Stimulated activated CD4-positive, alpha-beta T cell treated with anti-CD3 and anti-CD28 coated beads, Interleukin-1b, Interleukin-23, amount 100 ng/mL, for 1 hour (primary cell): ENCODE measurements at places on chromosomes 6 and 20.

GRCh38 chr6:143953922-143954321 is 54.1 kb downstream of the PLAGL1 start:
- no peak for DNase-seq

DNA sequence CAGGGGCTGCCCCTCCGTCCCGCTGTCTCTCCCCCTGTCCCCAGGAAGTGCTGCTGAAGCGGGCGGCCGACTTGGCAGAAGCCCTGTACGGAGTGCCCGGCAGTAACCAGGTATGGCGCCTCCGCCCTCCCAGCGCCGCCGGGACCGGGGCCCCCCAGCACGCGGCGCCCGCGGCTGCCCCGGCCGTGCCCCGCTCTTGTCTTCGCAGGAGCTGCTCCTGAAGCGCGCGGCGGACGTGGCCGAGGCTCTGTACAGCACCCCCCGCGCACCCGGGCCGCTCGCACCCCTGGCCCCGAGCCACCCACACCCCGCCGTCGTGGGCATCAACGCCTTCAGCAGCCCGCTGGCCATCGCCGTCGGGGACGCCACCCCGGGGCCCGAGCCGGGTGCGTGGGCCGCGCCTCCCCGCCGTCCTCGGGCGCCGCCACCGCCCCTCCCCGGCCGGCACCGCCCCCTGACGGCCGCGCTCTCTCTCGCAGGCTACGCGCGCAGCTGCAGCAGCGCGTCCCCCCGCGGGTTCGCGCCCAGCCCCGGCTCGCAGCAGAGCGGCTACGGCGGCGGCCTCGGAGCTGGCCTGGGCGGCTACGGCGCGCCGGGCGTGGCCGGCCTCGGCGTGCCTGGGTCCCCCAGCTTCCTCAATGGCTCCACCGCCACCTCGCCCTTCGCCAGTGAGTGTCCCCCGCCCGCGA is 48.4 kb downstream of the CPXM1 start:
- DNase-seq, result no peak

DNA sequence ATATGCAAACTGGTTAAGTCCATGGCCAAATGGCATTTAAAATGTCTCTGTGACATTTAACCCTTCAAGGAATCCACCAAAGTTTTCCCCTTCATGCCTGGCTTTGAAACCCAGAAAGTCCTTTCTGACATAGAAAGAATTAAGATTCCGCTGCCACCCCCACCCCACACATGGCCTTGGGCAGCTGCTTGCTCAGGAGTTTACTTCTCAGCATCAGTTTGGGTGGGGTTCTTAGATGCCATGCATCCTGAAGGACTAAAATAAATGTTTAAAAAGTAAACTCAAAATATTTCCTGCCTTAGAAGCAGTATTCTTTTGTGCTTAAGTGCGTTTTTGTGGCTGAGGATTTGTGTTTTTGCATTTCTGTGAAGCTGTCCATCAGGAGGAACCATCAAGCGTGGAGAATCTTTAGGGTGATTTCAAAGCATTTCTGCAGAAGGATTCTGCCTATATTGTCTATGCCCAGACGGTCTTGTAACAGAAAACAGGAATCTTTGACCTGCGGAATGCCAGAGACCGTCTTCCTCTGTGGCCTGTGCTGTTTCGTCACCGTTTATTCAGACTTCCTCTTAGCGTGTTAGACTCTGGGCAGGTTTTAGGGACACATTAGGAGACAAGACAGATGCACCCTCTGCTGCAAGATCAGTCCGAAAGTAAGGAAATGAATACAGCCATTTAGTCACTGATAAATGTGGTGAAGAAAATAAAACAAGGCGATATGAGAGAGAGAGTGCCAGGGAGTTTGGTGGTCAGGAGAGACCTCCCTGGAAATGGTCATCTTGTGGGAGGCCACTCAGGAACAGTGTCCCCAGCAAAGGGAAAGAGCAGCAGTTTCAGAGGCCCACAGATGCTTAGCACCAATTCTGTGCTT is 6.2 kb downstream of the DUSP22 start:
- no peak for DNase-seq

DNA sequence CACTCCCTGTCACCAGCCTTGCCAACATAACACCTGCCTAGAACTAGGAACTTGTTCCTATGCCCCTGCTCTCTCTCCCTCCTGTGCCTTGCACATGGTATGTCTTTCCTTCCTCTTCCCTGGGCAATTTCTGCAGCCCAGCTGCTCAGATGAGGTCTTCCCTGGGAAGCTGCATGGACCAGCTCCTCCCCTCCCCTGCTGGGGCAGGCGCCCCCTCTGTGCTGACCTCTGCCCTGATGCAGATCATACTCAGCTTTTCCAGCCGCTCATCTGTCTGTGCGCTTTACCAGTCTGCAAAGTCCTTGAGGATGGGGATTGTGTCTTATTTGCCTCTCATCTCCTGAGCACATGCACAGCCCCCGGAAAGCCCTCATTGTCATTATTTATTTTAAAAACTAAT is 161.8 kb downstream of the SCML4 start:
- no peak for DNase-seq

- DNase-seq, result no peak
Measured at GRCh38 chr20:23391707-23392310, 29.5 kb downstream of the NAPB start.

DNA sequence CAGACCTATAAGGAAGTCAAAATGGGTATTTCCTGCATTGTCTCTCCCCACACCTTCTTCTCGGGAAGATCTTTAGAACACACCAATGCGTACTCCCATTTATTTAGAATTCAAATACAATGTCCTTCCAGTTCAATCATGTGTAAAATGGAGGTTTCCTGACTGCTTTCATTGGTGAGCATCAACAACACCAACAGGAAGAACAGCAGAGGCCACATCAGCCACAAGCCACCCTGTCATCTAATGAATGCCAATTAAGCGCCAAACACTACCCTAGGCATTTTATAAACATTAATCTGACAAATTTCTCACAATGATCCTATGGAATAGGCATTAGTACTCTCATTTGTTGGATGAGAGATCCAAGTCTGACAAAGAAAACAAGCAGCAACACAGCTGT is 68.4 kb upstream of the SMLR1 start:
- DNase-seq, result no peak

DNA sequence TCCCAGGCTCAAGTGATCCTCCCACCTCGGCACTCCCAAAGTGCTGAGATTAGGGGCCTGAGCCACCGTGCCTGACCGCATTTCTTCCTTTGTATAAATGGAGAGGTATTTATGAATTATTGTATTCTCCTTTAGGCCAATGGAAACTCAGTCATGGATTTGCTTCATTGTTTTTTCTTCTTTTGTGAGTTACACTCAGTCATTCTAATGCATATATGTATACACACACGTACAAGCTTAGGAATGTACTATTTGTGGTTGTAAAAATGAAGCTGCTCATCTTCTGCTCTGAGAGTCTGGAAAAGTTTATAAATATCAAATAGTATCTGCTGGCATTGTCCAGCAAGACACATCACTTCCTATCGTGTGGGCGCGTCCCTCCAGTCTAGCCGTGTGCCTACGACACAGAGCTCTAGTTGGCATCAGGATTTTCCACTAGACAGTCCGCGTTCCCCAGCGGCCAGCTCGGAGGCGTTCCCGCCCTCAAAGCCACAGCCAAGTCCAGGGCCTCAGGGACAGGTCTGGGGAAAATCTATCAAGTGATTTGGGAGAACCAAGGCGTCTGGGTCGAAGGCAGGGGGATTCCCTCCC is 215.2 kb downstream of the NFATC2 start:
- no peak for DNase-seq

DNA sequence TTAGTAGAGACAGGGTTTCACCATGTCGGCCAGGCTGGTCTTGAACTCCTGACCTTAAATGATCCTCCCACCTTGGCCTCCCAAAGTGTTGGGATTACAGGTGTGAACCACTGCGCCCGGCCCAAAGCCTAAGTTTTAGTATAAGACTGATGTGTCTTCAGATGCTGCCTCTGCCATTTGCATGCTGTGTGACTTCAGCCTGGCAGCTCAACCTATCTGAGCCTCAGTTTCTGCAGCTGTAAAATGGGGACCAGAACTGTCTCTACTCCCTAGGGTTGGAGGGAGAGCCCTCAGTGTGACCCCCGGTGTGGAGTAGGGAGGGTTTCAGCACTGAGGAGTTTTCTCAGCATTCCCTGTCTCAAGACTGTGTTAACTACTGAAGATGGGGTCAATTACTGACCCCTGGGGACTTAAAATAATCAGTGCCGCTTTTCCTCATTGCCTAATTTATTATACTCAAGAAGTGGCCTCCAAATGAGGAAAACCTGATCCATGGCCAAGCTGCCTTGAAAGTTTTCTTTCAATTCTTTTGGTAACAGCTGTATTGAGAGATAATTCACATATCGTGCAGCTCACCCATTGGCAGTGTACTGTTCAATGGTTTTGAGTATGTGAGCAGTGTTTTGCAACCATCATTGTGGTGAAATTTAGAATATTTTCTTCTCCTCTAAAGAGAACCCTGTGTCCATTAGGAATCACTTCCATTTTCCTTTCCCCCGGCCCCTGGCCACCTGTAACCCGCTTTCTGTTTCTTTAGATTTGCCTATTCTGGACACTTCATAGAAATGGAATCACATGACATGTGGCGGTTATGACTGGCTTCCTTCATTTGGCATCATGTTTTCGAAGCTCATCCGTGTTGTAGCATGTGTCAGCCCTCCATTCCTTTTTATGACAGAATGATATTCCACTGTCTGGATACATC is 64.8 kb downstream of the PHACTR3 start:
- DNase-seq, result no peak
